ENCODE measurements at places on chromosomes 5 and 9. TPM values are rescaled to one million over a fixed set of nuclear protein-coding genes. Genes with fewer than 3 reads are reported as not detected.

NUDT2 gene
- 25.1 TPM for total RNA-seq

MARCHF11 gene
- total RNA-seq: 1.2 TPM

PCSK5 gene
- 30.7 TPM for total RNA-seq

GEMIN5 gene
- total RNA-seq: 13.8 TPM

RASEF gene
- total RNA-seq: 10.0 TPM

GPX3 gene
- total RNA-seq: 19.7 TPM

LHX3 gene
- total RNA-seq: 0.10 TPM

KIF20A gene
- total RNA-seq: 20.5 TPM

Measured in type B pancreatic cell (in vitro differentiated cells).